ENCODE measurements at places on chromosomes 2 and 18. TPM values are rescaled to one million over a fixed set of nuclear protein-coding genes. Genes with fewer than 3 reads are reported as not detected.

DNA sequence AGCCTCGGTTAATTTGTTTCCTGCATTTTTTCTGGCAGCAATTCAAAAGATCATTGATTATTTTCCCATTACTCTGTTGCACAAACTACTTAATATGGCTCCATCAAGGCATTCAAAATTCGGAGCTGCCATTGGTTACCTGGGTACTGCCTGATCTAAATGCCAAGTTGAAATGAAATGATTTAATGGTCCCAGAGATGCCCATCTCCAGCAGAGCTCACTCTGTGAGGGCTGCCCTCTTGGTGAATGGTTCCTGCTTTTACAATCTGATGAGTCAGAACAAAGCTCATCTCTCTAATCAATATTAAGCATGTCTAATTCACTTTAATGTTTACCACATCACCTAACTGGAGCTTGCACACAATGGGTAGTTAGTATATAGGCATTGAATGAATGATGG is 126.1 kb downstream of the CTNNA2 start:
- no peak for DNase-seq

- DNase-seq = no peak
These were observed 247.3 kb downstream of the CNTNAP5 start for GRCh38 chr2:124272261-124272841.

DNA sequence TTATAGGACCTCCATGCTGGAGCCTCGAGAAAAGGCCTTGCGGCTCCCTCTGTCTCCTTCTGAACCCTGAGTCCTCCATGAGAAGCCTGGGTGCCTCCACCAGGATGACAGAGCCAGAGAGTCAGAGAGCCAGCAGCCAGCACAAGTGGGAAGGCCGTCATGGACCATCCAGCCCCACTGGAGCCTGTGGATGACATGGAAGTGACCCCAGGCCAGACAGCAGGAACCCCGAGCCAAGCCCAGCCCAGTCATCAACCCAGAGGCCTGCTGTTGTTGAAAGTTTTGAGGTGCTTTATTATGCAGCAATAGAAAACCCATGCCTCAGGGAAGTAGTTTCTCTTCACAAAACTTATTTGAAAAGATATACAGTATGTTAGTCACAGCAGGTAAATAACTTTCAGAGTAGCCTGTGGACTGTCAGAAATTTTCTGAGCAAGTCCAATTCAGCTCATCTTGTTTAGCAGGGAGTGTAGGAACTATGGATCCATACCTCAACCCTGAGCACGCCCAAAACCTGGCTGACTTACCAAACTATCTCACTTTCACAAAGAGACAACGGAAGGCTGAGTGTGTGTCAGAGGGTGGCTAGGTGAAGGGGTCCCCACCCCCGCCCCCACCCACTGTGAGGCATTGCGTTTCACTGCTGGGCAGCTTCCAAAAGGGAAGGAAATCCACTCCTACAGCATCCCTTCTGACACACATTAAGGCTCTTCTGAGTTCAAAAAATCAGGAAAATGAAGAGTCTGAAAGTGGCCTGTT is 79.9 kb upstream of the NDUFV2 start:
- no peak for DNase-seq

GRCh38 chr2:7660816-7661215 is 743.6 kb downstream of the RNF144A start:
- DNase-seq = no peak

DNA sequence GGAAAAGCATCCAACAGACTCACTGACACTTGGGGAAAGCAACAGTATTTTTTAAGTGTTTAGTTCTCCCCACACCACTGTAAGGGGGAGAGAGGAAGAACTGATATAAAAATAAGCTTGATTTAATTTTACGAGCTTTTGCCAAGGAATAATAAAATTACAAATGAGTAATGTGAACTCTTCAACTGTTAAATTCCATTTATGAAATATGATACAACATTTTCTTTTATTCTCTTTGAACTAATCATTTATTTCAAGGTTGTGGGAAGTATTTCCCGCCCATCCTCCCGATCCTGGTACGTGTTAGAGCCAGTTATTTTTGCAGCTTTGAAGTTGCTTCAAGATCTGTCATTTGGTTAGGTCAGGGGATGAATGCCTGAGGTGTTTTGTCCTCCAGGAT is 35.2 kb downstream of the WDPCP start:
- no peak for DNase-seq

DNA sequence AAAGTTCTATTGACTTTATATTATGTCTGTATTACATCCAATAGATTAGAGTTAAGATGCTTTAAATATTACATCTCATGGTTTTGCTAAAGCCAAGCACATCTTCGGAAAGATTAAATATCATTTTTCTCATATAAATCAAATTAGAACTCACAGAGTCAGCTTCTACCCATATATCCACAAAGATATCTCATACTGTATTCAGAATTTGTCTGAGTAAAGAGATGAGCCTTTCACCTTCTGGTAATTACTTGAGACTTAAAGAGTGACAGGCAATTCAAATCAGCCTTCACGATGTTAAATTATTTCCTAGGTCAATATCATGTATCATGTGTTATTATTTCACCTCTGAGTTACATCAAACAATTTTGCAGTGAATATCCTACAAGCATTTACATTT is 13.0 kb downstream of the CCDC178 start:
- no peak for DNase-seq

DNA sequence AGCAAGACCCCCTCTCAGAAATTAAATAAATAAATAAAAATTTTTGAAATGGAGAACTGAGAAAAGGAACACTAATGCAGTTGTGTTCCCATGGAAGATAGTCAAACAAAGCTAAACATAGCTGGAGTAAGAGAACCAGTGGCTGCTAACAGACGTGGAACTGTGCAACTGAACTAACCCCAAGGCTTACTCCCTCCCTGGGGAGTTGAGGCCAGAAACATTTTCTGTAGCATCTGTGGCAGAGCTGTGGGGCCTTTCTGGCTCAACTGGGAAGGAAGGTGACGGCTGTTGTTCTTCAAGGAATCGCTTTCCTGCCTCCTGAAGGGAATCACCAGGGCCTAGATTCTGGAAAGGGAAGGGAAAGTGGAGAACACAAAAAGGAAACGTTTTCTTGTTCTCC is 53.9 kb upstream of the B3GNT2 start:
- no peak for DNase-seq

DNA sequence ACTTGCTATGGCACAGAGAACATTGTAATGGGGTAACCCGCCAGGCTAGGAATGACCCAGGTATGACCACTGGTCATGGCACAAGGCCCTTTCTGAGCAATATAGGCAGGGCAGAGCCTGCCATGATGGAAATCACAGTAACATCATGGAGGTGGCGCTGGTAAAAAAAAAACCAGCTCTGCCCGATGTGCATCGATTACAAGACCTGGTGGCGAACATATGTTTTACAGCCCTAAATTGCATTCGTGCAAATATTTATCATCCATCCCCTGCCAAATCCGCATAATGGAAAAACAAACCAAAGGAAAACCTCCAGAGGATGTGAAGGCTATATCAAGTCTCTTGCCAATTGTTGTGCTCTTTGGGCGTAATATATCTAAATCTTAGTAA is 60.6 kb downstream of the SEMA4F start:
- DNase-seq = no peak

DNA sequence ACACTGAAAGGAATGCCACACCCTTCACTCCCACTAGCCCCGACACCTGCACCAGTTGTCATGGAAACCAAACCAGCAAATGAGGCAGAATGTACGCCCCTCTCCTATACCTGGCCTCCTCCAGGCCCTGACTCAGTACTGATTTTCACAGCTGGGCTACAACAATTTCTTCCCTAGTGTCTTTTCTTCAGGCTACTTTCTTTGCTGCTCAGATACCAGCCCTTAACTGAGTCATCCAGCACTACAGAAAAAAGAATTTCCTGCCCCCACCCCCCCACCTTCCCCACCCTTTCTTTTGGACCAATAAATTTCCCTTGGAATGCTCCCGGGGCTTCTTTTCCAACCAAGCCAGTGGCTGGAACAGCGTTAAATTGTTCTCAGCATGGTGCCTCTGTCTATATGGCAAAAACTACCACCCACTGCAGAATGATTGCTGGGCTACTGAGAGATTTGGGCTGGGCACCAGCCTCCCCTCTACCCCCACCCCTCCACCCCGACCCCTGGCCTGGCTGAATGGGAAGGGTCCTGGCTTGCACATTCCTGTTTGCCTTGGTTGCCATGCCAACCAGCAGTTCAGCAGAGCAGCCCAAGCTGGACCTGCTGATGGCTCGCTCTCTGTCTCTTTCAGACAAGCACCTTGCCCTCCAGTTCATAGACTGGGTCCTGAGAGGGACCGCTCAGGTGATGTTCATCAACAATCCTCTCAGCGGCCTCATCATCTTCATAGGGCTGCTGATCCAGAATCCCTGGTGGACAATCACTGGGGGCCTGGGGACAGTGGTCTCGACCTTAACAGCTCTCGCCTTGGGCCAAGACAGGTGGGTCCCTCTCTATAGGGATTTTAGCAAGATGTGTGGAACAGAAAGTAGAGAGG is 11.3 kb downstream of the SLC14A2 start:
- DNase-seq = no peak

GRCh38 chr2:176163672-176164056 is 6.6 kb downstream of the HOXD3 start:
- no peak for DNase-seq

- DNase-seq = peak; percentile 71
These were observed 68.4 kb downstream of the MCFD2 start for GRCh38 chr2:46847185-46847710.

GRCh38 chr2:235641956-235642355 is 148.1 kb downstream of the AGAP1 start:
- no peak for DNase-seq

DNA sequence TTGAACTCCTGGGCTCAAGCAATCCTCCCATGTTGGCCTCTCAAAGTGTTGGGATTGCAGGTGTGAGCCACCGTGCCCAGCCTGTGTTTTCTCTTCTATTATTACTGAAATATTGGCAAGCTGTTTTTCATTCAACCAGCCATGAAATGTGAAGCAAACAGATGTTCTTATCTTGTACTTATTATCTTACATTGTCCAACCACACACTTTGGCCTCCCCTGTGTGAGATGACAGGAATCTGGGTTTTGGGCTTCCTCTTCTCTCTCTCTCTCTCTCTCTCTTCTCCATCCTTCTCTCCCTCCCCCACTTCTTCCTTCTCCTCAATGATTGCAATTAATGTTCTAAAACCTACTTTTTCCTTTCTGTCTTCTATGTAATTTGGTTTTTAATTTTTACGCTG is 33.1 kb downstream of the RAMP1 start:
- DNase-seq = no peak

- no peak for DNase-seq
These were observed 82.3 kb downstream of the LOXHD1 start for GRCh38 chr18:46574743-46575115.

DNA sequence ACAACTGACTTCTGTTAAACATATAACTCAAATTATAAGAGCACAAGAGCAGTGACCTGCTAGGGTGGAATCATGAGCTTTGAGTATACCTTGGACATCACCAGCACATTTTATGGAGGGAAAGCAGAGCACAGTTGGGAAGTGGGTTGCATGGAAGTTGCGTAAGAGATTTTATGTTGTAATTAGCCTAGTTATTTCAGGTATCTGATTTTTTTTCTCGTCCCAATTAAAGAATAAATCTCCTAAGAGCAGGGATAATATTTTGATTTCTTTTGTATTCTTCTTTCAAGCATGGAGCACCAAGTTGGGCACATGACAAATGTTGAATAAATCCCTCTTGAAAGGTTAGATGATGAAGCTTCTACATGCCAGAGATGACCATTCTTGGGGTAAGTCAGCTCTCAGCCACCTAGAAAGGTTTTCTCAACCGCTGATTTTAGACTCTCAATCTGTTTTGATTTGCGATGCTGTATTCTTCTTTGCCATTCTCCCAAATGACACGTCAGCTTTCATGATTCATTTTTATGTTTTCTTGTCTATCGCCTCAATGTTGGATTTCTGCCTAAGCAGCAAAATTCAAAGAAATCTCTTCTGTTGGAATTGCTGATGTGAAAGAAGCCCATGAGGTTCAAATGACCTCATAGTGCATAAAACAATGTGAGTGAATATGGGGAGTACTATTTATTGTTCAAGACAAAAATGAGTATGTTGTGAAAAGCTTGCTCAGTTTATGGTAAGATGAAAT is 15.3 kb upstream of the FN1 start:
- DNase-seq = no peak

DNA sequence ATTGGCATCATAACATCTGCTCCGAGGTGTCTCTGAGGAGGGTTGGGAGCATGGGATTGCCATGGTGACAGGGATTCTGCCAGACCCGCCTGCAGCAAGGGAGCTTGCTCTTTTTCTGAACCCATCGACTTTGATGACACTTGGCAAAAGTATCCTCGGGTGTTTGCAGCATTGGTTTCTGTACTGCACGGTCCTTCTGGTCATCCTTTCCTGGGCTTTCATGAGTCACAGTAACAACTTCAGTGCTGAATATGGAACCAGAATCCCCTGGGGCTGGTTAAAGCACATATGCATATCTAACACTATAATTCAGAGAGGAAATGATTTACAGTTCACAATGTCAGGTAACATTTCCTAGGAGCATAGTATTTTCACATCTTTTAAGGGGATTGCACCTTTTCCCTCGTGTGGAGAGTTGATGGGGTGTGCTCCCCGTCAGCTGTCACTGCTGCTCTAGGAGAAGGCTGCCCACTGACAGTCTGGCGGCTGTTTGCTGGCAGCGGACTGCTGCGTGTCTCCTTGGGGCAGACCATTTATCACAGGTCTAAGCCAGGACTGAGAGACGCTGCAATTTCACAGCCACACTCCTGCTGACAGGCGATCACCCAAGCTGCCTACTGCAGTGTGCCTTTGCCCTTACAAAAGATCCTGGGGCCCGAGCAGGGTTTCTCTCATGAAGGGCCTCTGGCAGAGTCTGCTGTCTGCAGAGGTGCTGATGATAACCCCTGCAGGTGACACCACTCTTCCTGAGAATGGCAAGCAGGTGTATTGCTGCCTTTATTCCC is 425.3 kb downstream of the THSD7B start:
- DNase-seq = no peak

DNA sequence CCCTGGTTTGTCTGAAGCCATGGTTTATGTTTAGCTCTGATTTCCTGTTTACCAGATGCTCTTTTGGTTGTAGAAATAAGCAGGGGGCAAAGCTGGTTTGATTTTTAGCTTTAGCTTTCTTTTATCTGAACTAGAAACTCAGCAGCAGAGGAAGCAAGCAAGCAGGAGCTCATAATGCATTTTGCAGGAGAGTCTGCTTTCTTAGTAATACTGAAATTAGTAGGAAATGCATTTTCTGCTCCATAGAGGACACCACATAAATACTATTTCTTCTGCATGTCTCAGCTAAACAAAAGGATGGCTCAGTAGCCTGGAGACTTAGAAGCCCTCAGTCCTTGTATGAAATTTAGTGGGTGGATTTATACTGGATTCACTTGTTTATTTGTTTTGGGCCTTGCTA is 23.1 kb downstream of the DGUOK start:
- no peak for DNase-seq

- DNase-seq = no peak
These were observed 39.5 kb downstream of the BABAM2 start for GRCh38 chr2:27929916-27930486.

The TTC39C gene
- total RNA-seq = 1.3 TPM

The GALNT13 gene
- total RNA-seq = 0.10 TPM

The CHST10 gene
- total RNA-seq = 7.4 TPM

The DPYSL5 gene
- not detected for total RNA-seq

The NT5C1B gene
- not detected for total RNA-seq

The FRZB gene
- total RNA-seq = 31.3 TPM

The DSC1 gene
- total RNA-seq = not detected

The IHH gene
- total RNA-seq = not detected

The ORMDL1 gene
- total RNA-seq = 13.3 TPM

The DGKD gene
- total RNA-seq = 26.3 TPM

All from gastrocnemius medialis (tissue), 4 donors.